Iris pigment epithelial cell (primary cell): ENCODE measurements at places on chromosomes 4 and X.

- DNase-seq, result no peak
These were observed 31.0 kb upstream of the ARAF start for GRCh38 chrX:47530049-47530448.

DNA sequence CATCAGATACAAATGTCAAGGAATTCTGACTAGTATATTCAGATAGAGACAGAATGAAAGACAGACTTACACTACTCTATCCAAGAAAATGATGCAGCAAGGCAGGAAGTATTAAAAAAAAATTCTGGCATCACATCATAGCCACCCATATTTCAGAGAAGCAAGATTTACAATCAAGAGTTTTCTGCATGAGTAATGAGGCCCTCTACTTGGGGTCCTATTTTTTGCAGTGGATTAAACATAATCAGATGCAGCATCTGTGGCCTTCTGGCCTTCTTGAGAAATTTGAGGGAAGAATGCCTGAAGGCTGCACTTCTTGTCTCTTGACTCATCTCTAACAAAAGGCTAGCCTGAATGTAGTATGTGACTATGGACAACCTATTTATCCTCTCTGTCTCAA lies 48.2 kb upstream of the SLIT2 start:
- peak; percentile 96 for DNase-seq

- DNase-seq, result no peak
These were observed 1108.2 kb downstream of the PCDH18 start for GRCh38 chr4:136424052-136424451.

DNA sequence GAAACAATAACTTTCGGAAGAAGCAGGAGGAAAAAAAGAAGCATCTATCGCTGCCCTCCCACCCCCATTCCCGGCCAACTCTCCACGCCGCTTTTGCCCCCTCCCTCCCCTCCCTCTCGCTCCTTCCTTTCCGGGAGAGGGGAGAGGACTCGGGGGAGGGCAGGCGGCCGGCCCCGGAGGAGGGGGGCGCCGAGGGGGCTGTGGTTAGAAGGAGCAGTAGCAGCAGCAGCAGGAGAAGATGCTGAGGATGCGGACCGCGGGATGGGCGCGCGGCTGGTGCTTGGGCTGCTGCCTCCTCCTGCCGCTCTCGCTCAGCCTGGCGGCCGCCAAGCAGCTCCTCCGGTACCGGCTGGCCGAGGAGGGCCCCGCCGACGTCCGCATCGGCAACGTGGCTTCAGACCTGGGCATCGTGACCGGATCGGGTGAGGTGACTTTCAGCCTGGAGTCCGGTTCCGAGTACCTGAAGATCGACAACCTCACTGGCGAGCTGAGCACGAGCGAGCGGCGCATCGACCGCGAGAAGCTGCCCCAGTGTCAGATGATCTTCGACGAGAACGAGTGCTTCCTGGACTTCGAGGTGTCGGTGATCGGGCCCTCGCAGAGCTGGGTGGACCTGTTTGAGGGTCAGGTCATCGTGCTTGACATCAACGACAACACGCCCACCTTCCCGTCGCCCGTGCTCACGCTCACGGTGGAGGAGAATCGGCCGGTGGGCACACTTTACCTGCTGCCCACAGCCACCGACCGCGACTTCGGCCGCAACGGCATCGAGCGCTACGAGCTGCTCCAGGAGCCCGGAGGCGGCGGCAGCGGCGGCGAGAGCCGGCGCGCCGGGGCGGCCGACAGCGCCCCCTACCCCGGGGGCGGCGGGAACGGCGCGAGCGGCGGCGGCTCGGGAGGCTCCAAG lies 1.3 kb downstream of the PCDH7 start:
- peak; percentile 51 for DNase-seq

GRCh38 chrX:13076176-13076961 lies 31.9 kb upstream of the FAM9C start:
- DNase-seq, result peak; percentile 61

GRCh38 chr4:44558031-44558605 lies 93.3 kb downstream of the YIPF7 start:
- DNase-seq, result no peak

GRCh38 chrX:26219351-26219750 lies 3.4 kb downstream of the MAGEB5 start:
- no peak for DNase-seq

DNA sequence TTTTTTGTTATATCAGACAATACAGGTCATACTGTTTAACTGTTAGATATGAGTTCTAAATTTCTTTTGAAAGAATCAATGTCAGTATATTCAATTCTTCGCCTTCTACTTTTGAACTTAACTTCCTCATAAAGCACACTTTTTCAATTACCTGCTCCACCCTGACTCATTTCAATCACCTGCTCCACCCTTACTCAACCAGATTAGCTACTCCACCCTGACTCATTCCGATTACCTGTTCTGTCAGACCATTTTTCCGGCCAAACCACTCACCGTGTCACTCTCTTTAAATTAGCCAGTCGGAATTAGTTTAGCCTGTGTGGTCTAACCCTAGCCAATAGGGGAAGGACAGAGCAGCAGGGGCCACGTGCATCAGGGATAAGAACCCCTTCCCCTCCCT lies 751.8 kb upstream of the POU3F4 start:
- DNase-seq, result no peak

- no peak for DNase-seq
These were observed 198.6 kb downstream of the KCNIP4 start for GRCh38 chr4:21749924-21750323.

DNA sequence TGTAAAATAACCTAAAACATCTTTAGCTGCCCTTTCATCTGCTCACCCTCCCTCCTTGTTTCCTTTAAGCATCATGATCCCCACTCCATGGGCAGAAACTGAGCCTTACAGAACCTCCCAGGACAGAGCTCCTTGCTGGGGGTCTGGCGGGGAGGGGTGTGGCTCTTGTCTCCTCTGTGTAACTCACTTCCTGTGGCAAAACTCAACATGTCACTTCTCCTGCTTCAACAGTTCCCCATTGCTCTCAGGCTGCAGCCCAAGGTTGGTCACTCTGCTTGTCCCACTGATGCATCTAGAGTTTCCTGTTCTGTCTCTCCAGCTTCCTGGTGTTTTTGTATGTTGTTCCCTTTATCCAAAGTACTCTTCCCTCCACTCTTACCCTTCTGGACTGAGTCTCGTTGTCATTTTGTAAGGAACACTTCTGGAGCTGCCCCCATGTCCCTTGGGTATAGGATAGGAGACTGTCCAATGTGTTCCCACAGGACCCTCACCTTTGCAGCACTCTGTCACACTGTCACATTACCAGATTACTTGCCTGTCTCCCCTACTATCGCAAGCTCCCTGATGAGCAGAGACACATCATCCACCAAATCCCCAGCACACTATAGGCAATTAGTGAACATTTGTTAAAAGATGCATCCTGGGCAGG lies 19.6 kb downstream of the TMEM31 start:
- DNase-seq, result no peak

- peak; percentile 26 for DNase-seq
These were observed 123.0 kb downstream of the ZNF827 start for GRCh38 chr4:145815626-145816025.

DNA sequence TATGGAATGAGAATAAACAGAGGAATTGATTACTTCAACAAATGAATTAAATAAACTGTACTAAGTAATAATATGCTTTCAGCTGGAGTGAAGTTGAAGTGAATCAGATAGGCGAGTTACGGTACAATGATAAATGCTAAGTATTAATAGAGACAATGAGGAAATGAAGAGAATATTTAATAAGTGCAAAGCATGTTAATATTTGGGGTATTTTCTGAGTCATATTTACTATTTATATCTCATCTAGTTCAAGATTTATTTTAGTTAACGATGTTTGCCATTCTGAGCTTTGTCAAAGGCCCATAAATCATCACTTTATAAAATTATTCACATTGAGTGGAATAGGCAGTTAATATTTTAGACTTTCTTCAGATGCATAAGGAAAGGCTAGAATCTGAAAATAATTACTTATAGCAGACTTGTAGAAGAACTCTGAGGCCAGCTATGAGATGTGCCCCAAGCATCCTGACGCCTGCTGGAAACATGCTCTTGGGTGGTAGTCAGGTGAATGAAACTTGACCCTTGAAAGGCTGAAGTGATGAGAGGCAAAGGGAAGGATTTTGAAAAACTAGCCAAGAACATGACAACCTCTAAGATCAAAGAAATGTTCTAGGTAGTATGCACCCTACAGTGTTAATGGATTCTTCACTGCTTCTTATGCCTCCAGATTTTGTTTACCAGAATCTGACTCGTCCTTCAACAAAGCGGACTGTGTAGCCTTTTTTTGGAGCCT lies 133.8 kb upstream of the STIM2 start:
- no peak for DNase-seq

DNA sequence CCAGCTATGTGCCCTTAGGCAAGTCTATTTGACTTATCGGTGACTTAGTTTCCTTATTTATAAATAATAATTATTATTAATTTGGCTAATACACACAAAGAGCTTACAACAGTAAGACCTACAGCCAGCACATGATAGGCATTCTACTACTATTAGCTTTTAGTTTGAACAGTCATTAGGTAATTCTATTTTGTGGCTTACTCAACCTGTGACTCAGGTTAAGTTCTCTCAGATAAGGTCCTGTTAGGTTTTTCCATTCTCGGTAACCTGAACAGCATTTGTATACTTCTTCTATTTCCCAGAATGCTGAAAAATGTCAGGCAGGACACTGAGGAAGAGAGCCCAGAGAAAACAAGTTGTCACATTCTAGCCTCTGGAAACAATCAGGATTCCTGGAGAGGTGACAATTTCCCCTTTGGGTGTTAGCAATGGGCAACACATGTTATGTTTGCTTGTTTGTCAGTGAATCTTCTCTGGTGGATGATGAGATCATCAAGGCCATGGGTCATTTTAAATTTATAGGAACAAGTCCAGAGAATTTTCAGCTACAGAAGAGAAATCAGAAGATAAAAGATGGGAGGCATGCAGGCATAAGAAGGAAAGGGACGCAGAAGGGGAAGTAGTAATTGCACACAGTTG lies 2144.7 kb downstream of the PCDH7 start:
- DNase-seq, result no peak

GRCh38 chrX:120144178-120144844 lies 14.1 kb upstream of the RHOXF2 start:
- DNase-seq, result no peak

GRCh38 chrX:39476604-39477021 lies 621.1 kb downstream of the BCOR start:
- no peak for DNase-seq

DNA sequence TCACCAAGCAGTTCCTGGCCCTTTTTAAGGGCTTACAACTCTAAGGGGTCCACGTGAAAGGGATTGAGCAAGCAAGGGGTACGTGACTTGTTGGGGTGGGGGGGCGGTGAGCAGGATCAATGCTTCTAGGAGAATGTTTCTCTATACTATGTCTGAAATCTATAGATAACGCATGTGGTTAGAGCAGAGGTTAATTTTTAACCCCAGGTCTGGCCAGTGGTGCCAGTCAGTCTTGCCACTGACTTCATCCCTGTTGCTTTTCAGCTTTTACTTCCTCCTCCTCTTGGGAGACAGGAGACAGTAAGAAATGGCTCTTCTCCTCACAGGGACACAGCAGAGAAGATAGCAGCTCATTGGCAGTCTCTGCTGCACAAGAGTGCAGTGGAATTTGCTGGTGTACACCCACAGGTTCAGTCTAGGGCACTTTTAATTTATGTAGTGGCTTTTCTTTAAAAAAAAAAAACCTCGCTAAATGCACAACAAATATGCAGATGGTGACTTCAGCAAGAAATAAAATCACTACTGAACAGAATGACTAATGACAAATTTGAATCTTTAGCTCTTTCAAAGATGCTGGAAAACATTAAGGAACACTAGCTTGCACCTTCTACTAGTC lies 190.5 kb downstream of the CCNG2 start:
- DNase-seq, result no peak

DNA sequence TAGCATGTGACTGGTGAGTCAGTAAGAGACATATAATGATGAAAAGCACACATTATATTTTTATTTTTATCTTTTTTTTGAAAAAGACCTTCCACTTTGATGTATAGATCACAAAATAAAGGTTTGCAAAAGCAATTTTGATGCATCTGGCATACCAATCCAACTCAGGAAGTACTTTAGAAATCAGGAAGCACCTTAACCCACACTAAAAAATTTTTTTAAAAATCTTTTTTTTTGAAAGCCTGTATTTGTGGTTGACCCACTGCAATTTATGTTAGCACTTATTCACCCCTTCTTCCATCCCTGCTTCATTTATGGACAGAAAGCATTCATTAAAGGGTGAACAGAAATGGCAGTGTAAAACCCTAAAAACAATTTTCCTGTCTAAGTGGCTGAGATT lies 16.6 kb downstream of the TMEM255A start:
- DNase-seq, result no peak

GRCh38 chrX:107739541-107739940 lies 36.0 kb downstream of the TSC22D3 start:
- no peak for DNase-seq

- no peak for DNase-seq
These were observed 29.0 kb downstream of the REELD1 start for GRCh38 chr4:146243141-146243882.

DNA sequence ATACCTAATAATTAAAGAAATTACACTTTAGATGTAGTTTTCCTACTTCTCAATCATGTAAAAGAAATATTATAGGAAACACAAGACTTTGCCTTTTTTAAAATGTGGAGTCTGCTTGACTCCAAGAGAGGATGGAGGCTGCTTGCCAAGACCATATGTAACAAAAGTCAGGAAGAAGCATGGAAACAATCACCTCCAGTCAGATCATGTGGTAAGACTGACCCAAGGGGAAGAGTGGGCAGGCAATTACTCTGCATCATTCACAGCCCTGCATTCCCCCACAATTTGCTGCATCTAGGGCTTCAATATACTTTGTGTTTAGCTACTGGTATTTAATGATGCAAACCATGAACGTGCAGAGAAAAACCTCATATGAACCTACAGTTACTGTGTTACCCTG lies 78.0 kb upstream of the RXFP1 start:
- no peak for DNase-seq

- DNase-seq, result no peak
These were observed 246.0 kb downstream of the CXXC4 start for GRCh38 chr4:104248726-104249125.

- DNase-seq, result no peak
These were observed 542.2 kb upstream of the EPHA5 start for GRCh38 chr4:66212489-66212888.

GRCh38 chr4:1323635-1324442 lies 23.2 kb upstream of the UVSSA start:
- peak; percentile 98 for DNase-seq

GRCh38 chr4:94451695-94452475 lies at the start of gene PDLIM5:
Gene PDLIM5, plus strand, starts transcription at chr4:94451942. Its CDS starts 3,347 bp downstream, at chr4:94455289.
- DNase-seq, result peak; percentile 92

GRCh38 chr4:113248320-113248719 lies 198.9 kb downstream of the ANK2 start:
- no peak for DNase-seq

- peak; percentile 26 for DNase-seq
These were observed 44.3 kb downstream of the CD40LG start for GRCh38 chrX:136692271-136692670.

GRCh38 chrX:15815779-15816437 lies 25.6 kb downstream of the ZRSR2 start:
- DNase-seq, result peak; percentile 18
